ENCODE measurements at places on chromosomes 7 and 10. TPM values are rescaled to one million over a fixed set of nuclear protein-coding genes. Genes with fewer than 3 reads are reported as not detected.

Gene MAT1A
- 1.8 TPM for total RNA-seq

Gene FOXK1
- 29.6 TPM for total RNA-seq

Gene RPP38
- total RNA-seq, result 17.8 TPM

Gene FERD3L
- total RNA-seq, result not detected

DNA sequence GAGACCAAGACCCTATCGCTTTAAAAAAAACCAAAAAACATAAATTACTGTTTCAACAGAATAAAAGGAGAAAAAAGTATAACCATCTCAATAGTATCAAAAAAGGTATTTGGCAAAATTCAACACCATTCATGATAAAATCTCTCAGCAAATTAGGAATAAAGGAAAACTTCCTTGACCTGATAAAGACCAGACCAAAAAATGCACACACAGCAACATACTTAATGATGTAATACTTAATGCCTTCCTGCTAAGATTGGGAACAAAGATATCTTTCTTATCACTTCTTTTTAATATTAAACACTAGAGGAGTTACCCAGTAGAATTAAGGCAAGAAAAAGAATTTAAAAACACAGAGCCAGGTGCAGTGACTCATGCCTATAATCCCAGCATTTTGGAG is 79.3 kb downstream of the CNOT4 start:
- H3K27me3 ChIP-seq, result no peaks in the 10 kb centered on the region
- no peaks in the 10 kb centered on the region for H3K4me1 ChIP-seq
- no peak overlapping the region for H3K4me3 ChIP-seq
- H3K36me3 ChIP-seq, result no peaks in the 10 kb centered on the region

DNA sequence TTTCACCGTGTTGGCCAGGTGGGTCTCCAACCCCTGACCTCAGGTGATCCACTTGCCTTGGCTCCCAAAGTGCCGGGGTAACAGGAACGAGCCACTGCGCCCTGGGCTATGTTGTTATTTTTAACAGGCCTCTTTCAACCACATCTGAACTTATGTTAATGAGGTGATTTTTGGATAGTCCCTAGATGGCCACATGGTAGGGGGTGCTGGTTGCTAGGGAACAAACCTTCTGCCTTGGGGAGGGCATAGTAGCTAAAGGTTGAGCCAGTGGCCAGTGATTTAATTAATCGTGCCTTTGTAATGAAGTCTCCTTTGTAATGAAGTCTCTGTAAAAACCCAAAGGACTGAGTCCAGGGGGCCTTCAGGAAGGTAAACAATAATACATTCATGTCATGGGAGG is 9.1 kb downstream of the COMTD1 start:
- no peaks in the 10 kb centered on the region for H3K27me3 ChIP-seq
- no peak overlapping the region for H3K4me3 ChIP-seq
- no peak for DNase-seq
- no peak overlapping the region for H3K27ac ChIP-seq

DNA sequence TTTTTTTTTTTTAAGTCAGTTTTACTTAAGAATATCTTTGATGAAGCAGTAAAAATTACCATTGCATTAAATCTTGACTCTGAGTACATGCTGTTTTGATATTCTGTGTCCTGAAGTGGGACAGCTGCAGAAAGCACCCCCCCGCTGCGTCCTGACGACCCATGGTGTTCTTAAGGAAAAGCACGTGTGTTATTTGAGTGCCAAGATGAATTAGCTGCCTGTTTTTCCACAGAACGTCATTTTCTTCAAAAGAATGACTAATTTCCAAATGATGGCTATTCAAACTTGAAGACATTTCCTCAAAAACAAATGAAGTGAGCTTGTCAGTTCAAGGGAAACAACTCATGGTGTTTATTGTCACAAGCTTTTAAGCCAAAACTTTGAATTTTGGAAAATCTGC is 45.9 kb downstream of the CREM start:
- no peaks in the 10 kb centered on the region for H3K36me3 ChIP-seq
- H3K4me3 ChIP-seq, result no peak overlapping the region
- H3K27me3 ChIP-seq, result no peaks in the 10 kb centered on the region
- no peaks in the 10 kb centered on the region for H3K4me1 ChIP-seq
- DNase-seq, result no peak

DNA sequence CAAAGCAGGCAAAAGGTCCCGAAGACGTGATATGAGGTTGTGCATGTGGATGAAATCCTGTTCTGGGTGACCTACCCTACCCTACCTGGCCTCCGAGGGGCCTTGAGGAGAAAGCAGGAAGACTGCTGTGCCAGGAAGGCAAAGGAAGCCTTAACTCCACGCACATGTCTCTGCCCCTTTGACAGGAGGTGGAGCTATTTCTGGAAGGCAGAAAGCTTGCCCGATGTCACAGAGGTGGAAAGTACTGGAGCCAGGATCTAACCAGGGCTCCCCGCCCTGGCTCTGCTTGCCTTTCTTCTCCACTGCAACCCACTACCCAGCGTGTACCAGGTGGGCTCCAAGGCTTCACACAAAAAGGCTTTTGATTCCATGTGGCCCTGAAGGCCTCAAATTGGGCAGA is 66.4 kb upstream of the DDC start:
- no peak for DNase-seq
- H3K27ac ChIP-seq, result no peak overlapping the region
- no peaks in the 10 kb centered on the region for H3K27me3 ChIP-seq
- no peaks in the 10 kb centered on the region for H3K36me3 ChIP-seq
- H3K4me1 ChIP-seq, result no peaks in the 10 kb centered on the region
- no peak overlapping the region for H3K4me3 ChIP-seq

- DNase-seq, result no peak
- H3K27ac ChIP-seq, result no peak overlapping the region
- H3K27me3 ChIP-seq, result no peaks in the 10 kb centered on the region
Measured at GRCh38 chr10:32142646-32143045, 86.4 kb upstream of the KIF5B start.

DNA sequence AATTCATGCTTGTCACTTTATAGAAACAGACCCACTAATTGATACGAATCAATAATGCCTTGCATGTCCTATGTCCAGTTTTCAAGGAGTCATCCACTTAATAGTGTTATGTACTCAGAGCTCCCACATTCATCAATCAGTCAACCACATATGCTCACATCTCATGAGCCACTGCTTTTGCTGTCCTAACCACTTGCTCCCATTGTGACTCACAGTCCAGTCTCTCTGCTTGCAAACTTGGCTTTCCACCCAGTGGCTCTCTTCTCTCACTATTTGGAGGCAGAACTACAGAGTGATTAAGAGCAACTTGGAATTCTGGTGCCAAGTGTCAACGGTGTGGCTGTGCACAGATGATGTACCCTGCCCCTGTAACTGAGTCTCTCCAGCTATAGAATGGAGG is 166.0 kb downstream of the SNX13 start:
- no peaks in the 10 kb centered on the region for H3K4me1 ChIP-seq
- no peak overlapping the region for H3K27ac ChIP-seq
- DNase-seq, result peak; percentile 18
- H3K27me3 ChIP-seq, result no peaks in the 10 kb centered on the region
